NCI-H187 treated with DMSO at 0.1 percent for 48 hours (cell line): ENCODE measurements at places on chromosomes 12 and 14.

- no peak for DNase-seq
These were observed 418.0 kb downstream of the RGS6 start for GRCh38 chr14:72350215-72350614.

- no peak for DNase-seq
These were observed 1.6 kb downstream of the SIX4 start for GRCh38 chr14:60722357-60723115.

GRCh38 chr12:52918784-52919183, 13.9 kb upstream of the KRT8 start:
- DNase-seq = no peak

- no peak for DNase-seq
These were observed 173.5 kb upstream of the KRR1 start for GRCh38 chr12:75684678-75685616.

- DNase-seq = no peak
These were observed 140.8 kb downstream of the DAD1 start for GRCh38 chr14:22448035-22448904.

GRCh38 chr14:99514552-99515300, 33.5 kb downstream of the CCNK start:
- DNase-seq = no peak

GRCh38 chr12:89951050-89951693, 242.5 kb upstream of the ATP2B1 start:
- no peak for DNase-seq

DNA sequence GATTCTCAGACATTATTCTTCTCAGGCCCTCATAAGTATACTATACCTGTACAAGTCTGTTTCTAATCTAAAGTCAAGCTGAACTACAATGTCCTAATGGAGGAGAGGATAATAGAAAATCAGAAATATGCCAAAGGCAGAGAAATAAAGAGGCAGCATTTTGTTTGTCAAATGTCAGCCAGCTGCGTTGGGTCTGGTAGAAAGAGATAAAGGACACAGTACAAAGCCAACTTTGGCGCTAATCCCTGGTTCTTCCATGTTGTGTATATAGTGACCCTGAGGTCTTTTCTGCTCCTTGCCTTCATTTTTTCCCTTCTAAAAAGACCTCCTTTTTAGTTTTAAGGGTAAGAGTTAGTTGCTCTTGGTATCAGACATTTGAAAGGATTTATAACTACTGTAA, 103.1 kb downstream of the PRICKLE1 start:
- no peak for DNase-seq

GRCh38 chr12:106140223-106140986, 1.7 kb upstream of the NUAK1 start:
- no peak for DNase-seq

- DNase-seq = no peak
These were observed 35.0 kb upstream of the CORO1C start for GRCh38 chr12:108766294-108766693.

DNA sequence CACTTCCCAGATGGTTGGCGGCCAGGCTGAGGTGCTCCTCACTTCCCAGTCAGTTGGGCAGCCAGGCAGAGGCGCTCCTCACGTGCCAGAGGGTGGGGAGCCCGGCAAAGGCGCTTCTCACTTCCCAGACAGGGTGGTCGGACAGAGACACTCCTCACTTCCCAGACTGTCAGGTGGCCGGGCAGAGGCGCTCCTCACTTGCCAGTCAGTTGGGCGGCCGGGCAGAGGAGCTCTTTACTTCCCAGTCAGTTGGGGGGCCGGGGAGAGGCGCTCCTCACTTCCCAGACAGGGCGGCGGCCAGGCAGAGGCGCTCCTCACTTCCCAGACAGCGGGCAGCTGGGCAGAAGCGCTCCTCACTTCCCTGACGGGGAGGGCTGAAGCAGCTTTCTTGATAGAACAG, 143.0 kb upstream of the ARID2 start:
- DNase-seq = no peak

GRCh38 chr14:97187916-97188315, 390.7 kb downstream of the VRK1 start:
- DNase-seq = no peak

GRCh38 chr12:72828662-72829324, 556.6 kb downstream of the TRHDE start:
- no peak for DNase-seq

DNA sequence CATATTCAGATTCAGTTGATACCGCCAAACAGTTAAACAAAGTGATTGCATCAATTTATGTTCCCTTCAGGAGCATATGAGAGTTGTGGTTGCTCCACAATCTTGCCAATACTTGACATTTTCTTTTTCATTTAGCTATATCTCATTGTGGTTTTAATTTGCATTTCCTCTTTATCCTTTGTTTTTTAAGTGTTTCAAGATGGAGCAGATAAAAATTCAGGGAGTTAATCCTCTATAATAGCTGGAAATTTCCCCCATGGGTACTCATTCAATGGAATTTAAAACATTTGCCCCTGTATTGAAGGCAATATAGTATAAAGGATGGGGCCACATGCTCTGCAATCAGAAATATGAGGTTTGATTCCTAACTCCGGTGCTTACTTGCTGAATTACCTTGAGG, 1.1 kb upstream of the EXD2 start:
- DNase-seq = no peak

DNA sequence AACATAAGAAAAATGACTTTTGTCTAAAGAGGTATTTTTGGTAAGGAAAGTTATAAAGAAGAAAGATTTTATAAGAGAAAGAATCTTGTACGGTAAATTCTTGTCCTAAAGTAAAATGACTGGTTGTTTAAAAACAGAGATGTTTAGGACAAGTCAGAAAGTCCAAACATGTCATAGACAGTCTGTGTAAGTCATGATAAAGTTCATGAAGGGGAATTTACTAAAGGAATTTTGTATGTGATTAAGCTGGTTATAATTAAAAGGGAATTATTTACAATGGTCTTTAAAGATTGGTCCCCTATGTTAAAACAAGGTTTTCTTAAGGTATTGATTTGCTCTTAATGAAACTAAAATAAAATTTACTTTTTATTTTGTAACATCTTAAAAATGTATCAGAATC, 269.4 kb upstream of the CCDC196 start:
- no peak for DNase-seq

DNA sequence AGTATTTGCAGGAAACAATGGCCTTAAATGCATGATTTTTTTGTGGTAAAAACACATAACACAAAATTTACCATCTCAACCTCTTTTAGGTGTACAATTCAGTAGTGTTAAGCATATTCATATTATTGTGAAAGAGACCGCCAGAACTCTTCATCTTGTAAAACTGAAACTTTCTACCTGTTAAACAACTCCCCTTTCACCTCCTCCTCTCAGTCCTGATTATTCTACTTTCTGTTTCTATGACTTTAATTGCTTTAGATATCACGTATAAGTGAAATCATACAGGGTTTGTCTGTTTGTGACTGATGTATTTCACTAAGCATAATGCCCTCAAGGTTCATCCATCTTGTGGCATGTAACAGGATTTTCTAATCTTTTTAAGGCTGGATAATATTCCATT, 353.4 kb downstream of the ADAMTS20 start:
- no peak for DNase-seq

DNA sequence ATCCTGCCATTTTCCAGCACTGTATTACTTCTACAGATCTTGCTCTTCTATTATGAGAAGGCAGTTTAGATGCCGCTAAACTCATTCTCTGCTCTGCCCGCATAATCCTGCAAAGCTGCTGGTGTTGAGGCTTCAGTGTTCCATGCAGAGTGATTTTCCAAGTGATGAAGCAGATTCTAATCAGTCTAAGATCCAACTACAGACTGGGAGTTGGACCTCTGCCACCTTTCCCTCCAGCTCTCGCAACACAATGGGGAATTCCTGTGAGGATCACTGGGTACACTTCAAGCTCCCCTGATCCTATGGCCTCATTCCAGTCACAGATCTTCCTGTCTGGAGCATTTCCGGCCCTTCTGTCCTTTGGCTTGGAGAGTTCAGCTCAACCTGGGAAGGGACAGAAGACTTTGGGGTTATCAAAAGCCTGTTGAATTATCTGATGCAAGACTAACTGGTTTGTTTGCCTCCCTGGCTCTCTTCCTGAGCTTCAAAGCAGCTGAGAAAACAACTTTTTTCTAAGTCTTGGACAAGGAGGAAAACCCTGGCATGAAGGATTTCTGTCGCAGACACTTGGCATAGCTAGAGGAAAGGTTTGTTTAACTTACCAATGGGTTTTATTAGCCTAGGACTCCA, 333.9 kb downstream of the ZFP36L1 start:
- DNase-seq = no peak

GRCh38 chr12:38880288-38880687, 25.1 kb downstream of the CPNE8 start:
- no peak for DNase-seq

DNA sequence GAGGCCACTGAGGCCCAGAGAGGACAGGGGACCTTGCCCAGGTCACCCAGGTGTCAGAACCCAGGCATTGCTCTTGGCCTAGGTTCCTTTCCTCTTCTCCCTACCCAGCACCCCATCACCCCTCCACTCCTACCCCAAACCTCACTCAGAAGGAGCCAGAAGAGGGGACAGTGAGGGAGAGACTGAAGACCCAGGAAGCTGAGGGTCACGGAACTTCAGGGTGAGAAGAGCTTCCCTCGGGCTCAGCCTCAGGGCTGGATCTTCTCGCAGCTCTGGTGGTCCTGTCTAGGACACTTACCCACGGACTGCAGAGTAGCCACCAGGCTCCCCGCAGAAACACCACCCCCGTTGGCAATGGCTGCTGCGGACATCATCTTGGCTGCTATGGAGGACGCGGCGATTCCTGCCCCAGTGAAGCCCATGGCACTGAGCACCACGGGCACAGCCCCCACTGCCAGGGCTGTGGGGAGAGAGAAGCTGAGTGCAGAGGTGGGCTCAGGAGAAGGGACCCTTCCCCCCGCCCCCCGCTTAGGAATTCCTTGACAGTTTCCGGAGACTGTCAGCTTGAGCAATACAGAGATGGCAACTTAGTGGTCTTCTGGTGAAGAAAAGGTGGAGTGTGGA, 1.1 kb downstream of the IFI27L2 start:
- no peak for DNase-seq

DNA sequence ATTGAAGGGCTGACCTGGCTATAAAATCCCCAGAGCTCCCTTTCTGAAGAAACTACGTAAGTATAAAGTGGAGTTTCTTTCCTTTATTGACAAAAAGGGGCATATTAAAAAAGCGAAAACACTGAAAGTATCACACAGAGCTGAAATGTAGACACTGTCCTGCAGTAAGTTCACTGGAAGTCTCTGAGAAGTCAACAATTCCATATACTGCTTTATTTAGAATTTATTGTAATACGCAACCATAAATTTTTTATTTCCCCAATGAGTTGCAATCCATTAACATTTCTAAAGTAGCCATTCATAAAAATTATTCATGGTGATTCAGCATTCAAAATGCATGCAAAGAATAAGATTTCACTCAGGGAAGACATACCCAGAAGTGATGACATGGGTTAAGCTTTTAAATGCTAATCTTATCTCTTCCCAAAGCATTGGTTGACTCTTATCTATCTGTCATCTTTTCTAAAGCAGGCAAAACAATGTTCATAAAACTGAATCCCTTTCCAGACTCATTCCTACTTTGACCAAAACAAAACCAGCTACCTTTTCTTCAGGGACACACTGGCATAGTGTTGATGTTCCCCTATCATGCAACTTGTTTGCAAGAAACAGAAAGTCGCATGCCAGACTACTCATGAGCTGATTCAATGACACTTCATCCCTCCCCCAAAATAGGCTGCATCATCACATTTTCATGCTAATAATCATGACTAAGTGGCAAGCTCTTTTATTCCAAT, 17.3 kb downstream of the KITLG start:
- no peak for DNase-seq

GRCh38 chr12:108753976-108754375, 22.7 kb upstream of the CORO1C start:
- DNase-seq = no peak

DNA sequence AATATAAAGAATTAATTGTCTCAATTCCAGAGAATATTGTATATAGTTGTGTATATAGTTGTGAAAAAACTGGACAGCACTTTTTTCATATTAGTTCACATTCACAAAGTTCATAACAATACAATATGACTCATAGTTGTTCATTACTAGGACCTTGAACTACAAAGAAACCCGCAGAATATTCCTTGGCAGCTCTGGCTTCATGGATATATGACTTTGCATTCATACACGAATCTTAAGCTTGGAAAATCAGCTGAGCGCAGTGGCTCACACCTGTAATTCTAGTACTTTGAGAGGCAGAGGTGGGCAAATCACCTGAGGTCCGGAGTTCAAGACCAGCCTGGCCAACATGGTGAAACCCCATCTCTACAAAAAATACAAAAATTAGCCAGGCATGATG, 38.1 kb upstream of the PCED1B start:
- no peak for DNase-seq

DNA sequence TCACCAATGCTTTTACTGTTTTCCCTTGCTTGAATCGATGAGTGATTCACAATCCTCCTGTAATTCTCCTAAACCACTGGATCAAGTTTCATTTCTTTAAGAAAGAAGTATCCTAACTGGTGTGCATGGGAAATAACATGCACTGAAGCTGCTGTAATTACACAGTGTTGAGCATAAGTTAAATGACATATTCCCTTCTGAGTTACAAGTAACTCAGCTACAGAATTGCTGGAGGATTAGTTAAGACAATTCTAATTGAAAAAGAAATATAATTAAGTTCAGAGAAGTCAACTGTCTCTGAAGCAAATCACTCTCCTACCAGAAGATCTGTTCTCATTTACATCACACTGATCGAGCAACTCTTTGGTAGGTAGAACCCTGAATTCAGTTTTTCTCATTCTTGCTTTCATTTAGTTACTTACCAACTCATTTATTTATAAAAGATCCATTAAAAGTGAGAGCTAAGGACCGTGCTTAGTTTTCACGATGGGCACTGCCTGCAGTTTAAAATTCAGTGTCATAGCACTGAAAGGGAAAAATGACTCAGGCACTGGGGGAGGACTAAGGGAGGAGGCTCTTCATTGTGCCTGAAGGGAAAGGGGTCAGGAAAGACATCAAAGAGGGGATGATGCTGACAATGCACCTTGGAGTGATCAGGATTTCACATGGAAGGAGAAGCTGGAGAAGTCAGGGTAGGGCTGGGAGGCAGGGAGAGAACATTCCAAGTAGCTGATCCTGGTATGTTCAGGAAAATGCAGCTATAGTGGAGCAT, 327.2 kb downstream of the EMP1 start:
- DNase-seq = no peak

DNA sequence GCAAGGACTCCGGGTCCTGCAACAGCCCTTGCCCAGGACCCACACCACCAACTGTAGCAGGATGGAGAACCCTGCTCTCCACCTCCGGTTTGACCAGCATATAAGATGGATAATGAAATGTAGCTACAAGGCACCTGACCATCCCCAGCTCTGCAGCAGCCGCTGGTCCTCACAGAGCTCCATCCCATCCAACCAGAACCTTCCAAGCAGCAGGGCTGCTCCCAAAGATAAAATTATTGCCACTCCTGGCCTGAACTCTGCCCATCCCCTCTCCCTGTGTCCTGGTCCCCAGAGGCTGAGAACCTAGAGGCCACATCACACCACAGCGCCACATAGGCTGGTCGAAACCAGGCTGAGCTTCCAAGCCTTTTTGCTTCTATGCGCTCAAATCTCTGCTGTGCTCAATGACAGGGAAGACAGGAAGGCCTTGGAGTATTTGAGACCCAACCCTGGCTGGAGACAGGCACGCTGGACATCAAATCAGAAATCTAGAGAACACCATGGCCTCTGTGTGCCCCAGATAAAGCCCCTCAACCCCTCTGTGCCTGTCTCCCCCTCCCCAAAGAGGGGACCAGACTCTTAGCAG, 4.2 kb downstream of the CDK2AP1 start:
- no peak for DNase-seq

- DNase-seq = no peak
These were observed 17.7 kb upstream of the ANP32D start for GRCh38 chr12:48454667-48455066.

- no peak for DNase-seq
These were observed 27.0 kb upstream of the ESRRB start for GRCh38 chr14:76348898-76349297.
